EL (cell line): ENCODE measurements at places on chromosomes 2 and 18.

- DNase-seq, result no peak
These were observed 899 bp upstream of the GFPT1 start for GRCh38 chr2:69387770-69388481.

GRCh38 chr18:23341383-23341782, 111.7 kb upstream of the RIOK3 start:
- no peak for DNase-seq

- DNase-seq, result no peak
These were observed 23.2 kb upstream of the CNTNAP5 start for GRCh38 chr2:124001696-124002430.

- DNase-seq, result no peak
These were observed 15.2 kb downstream of the FBXO41 start for GRCh38 chr2:73268830-73269685.

GRCh38 chr2:190881084-190881597, 520 bp downstream of the GLS start:
- no peak for DNase-seq

DNA sequence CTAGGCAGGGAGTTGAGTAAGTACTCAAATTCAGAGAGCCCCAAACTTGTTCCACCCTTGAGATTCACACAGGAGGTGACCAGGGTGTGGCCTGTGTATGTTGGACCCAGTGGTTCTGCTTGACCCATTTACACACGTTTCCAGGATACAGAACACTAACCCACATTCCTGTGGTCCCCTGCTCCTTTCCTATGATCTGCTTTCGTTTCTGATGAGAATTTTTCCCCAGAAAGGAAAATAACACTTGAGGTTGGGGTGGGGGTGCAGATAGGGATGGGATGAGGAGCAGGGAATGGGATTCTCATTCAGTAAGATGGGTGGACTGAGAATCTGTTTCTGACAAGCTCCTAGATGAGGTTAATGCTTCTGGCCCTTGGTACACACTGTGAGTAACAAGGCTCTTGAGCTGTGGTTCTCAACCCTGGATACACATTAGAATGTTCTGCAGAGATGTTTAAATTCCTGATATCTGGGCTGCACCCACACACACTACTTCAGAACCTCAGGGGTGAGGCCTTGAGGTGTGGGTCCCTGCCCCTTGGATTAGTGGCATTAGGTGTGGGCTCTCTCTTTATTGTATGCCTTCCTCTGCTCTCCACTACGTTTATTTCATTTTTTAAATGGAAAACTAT, 58.4 kb downstream of the TPGS2 start:
- DNase-seq, result no peak

DNA sequence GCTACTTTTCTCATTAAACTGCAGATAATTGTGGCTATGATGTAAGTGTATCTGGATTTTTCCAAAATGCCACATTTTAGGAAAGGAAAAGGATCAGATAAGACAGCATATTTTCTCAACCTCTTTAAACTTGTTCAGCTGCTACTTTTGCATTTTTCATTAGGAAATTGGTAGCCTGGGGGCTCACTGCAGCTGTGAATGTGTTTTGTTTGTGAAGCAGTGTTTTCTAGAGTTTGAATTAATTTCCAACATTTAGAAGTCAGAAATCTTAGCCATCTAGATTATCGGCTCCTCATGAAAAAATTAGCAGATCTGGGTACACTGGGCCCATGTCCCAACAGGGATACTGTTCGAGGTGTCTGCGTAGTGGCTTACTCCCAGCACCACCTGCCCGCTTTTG, 56.3 kb upstream of the ZDBF2 start:
- no peak for DNase-seq

DNA sequence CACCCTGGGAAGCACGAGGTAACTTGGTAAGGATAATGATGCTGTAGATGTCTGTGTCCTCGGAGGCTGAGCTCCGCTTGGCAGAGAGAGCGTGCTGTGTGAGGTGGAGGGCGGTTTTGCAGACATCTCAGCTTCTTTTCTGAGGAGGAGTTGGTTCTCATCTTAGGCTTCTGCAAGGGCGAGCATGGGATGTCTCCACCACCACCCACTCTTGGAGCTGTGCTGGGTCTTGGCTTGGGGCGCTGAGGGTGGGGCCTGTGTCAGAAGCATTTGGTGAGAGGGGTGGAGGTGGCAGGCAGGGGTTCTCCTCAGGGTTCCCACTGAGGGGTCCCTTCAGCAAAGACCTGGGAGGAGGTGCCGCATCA, 9.2 kb downstream of the OXER1 start:
- DNase-seq, result no peak

GRCh38 chr2:157784169-157784822, 91.8 kb downstream of the ACVR1 start:
- DNase-seq, result peak; percentile 43

DNA sequence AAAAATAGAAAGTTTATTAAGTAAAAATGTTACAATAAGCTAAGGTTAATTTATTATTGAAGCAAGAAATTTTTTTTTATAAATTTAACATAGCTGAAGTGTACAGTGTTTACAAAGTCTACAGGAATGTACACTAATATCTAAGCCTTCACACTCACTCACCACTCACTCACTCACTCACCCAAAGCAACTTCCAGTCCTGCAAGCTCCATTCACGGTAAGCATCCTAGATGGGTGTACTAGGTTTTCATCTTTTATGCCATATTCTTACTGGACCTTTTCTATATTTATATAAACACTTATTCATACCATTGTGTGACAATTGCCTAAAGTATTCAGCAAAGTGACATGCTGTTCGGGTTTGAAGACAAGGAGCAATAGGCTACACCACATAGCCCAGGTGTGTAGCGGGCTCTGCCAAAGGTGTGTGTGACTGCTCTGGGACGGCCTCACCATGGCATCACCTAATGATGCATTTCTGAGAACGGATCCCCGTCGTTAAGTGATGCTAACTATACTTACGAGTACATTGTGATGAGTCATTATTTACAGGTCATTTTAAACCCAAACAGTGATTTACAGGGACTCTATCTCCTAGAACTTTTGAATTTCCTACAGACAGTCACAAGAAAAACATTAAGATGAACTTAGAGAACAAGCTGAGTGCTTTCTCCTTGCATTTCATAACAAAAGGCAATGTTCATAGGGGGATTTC, 76.3 kb upstream of the ID2 start:
- DNase-seq, result peak; percentile 34

DNA sequence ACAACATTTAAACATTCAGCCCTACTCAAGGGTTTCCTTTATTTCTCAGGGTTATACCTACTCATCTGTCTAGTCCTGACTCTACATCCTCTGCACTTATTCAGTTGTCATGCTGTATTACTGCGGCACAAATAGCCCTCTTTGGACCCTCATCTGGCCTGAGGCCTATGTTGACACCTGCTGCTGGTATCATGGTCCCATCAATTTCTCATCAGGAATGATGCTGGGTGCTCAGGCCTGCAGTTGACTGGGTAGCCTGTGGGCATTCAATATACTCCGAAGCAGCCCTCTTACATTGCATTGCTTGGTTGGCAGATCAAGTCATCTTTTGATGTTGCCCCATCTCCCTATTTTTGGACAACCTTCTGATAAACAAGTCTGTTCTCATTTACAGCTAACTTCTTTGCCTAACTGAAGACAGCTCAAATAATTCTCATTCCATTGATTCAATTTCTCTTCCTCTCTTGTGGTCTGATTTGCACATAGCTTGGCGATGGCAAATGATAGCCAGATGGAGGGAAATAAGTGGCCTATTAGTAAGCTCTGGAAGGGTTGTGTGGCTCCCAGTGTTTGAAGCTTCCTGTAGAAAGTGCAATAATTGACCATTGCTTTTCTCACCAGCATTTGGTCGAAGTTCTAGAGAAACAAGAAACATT, 19.1 kb upstream of the MC4R start:
- DNase-seq, result peak; percentile 45

DNA sequence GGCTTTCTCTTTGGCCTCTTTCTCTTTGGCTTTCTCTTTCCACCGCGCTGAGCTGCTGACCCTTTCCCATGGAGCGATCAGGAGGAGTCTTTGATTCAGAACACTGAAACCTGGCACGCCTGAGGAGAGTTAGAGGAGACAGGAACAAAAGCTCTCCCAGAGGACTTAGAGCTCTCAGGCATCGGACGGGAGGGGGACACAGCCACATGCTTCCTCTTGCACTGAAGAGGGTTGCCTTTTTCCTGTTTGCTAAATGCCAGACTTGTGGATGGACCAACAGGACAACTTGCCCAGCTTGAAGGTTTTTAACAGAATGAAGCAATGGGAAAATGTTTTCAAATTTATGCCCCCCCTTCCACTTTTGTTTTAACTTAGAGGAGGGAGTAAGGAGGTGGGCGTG, 3.6 kb upstream of the PTPN18 start:
- no peak for DNase-seq

DNA sequence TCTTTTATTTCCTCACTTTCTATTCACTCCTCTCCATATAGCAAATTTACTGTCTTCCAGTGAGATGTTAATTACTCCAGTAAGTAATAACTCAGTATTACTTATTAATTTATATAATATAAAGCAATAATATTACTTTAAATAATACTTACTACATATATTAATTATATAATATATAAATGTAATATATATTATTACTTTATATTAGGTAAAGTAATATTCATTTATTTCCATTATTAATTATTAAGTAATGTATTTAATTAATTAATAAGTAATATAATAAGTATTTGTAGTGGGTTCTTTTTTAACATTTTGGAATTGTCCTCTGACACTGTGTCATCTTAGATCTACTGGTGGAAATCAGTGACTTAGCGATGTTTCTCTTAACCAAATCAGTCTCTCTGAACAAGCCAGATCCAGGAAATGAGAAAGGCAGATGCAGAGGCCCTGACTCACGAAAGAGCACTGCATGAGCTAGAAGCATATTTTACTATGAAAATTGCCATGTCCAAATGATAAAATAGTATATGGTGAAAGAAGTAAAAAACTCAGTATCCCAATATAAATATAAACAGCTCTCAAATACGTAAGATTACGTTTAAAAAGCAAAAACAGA, 115.9 kb downstream of the DSEL start:
- peak; percentile 46 for DNase-seq

- DNase-seq, result no peak
These were observed 51.9 kb downstream of the ACSL3 start for GRCh38 chr2:222912776-222913175.

DNA sequence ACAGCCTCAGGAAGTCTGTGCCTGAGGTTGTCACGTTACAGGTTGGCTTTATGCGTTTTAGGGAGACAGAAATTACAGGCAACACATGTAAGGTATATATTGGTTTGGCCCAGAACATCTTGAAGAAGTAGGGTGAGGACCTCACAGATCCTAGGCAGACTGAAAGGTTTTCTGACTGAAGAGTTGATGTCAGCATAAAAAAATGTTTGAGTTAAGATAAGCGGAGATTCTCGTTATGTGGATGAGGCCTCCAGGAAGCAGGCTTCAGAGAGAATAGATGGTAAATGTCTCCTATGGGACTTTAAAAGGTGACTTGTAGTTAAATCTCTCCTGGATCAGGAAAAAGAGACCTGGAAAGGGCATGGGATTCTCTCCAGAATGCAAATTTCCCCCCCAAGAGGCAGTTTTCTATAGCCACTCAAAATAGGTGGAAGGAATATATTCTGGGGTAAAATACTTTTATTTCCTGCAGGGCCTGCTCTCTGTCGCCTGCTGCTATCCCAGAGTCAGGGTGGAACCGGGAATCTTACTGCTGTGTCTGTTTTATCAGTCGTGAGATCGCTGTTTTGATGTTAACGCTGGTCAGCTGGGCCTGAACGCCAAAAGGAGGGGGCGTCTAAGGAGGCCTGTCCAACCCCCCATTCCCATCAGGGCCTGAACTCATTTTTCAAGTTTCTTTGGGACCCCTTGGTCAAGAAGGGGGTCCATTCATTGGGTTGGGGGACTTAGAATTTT, 171.1 kb downstream of the HDAC4 start:
- DNase-seq, result no peak

GRCh38 chr18:36545821-36546427, 248.4 kb downstream of the FHOD3 start:
- no peak for DNase-seq

- no peak for DNase-seq
These were observed 37.1 kb upstream of the DARS1 start for GRCh38 chr2:136022396-136023146.

- no peak for DNase-seq
These were observed 104.3 kb downstream of the CSRNP3 start for GRCh38 chr2:165573534-165574461.

GRCh38 chr18:24006712-24007313, 7.7 kb upstream of the TTC39C start:
- DNase-seq, result no peak

DNA sequence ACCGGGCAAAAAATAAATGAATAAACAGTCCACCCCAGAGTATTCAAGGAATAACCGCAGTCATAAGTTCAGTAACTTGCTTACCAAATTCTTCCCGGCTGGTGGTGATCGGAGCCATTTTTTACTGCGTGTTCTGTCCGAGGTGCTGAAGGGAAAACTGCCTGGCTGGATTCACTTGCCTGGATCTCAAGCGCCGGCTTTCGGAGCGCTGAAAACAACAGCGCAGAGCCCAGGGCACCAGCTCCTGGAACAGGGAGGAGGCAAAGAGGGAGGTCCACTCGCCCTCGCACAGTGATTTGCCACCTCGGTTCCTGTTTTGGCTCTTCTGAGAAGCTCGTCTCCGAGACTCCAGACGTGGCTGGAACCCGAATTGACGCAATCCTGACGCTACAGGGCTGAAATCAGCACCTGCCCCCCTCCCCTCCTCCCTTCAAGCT, at the start of gene SYT4:
SYT4 (minus strand) TSS at position 327 of the 437 bp plus-strand sequence; CDS start at position 118, 209 bp downstream.
- DNase-seq, result no peak

DNA sequence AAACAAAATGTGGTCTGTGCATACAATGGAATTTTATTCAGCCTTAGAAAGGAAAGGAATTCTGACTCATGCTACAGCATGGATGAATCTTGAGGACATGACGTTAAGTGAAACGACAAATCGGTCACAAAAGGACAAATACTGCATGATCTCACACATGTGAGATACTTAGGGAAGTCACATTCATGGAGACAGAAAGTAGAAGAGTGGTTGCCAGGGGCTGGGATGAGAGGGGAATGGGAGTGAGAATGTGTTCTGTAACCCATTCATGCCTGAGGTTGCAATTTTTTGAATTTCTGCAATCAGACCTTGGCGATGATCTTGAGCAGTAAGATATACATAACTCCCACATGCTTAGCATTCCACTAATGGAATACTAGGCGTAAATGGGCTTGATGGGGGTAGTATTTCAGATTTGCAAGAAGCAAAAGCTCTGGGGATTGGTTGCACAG, 22.0 kb downstream of the FHL2 start:
- peak; percentile 86 for DNase-seq

GRCh38 chr2:145075454-145076062, 555.6 kb upstream of the ZEB2 start:
- DNase-seq, result no peak

GRCh38 chr2:85852152-85852840, 36.5 kb downstream of the ST3GAL5 start:
- DNase-seq, result no peak

- no peak for DNase-seq
These were observed 136.7 kb downstream of the CDH2 start for GRCh38 chr18:28040211-28040610.
